ENCODE measurements at places on chromosomes 4 and X.

GRCh38 chr4:54863571-54864255 lies 206.0 kb downstream of the KIT start:
- DNase-seq = no peak

GRCh38 chr4:119053245-119053644 lies 82.4 kb upstream of the MYOZ2 start:
- DNase-seq = no peak

DNA sequence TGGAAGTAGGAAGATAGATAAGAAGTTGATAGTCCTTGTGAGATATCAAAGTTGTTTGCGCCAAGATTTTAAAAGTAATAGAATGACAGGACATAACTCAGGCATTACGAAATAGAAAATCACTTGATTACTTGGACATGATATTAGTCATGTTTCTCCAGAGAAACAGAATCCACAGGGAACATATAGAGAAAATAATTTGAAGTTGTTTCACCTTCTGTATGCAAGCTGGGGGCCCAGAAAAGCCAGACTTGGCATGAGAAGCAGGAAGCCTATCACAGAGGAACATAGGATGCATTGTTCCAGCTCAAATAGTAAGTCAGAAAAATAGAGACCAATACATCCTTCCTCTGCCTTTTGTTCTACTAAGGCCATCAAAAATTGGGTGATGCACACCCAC lies 715.9 kb downstream of the TECRL start:
- no peak for DNase-seq

DNA sequence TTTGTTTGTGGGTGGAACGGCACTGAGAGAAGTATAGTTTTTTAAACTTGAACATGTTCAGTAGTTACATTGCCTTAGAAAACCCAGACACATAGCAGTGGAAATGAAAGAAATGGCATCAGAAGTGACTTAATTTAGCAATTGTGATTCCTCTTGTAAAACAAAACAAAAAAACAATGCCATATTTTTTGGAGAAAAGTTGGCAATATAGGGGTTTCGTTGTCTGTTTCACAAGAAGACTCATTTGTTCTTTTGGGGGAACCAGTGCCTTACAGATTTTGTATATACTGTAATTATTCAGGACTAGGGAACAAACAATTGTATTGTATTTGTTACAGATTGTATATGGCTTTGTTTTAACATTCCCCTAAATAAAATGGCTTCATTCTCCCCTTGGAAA lies 390.7 kb downstream of the UNC5C start:
- DNase-seq = no peak

DNA sequence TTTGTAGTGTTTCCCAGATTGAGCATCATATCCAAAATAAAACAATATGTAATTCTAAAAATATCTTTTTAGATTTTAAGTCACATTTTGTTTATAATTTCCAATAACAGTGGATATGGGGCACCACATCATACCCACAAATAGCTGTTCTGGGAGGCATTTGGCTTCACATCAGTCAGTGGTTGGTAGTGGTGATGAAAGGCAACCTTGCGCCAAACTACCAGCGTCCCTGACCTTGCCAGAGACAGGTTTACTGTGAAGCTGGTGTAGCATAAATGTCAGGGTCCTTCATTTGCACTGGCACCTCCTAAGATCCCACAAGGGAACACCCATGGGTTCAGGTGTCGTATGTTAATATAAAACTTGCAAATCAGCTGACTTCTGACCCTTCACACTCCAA lies 222.2 kb downstream of the DCTD start:
- DNase-seq = no peak

GRCh38 chrX:134685668-134686067 lies 27.4 kb upstream of the PLAC1 start:
- no peak for DNase-seq

- DNase-seq = no peak
Observed at GRCh38 chr4:39730072-39730471, 32.1 kb downstream of the UBE2K start.

GRCh38 chrX:64192673-64193072 lies 12.8 kb downstream of the AMER1 start:
- no peak for DNase-seq

DNA sequence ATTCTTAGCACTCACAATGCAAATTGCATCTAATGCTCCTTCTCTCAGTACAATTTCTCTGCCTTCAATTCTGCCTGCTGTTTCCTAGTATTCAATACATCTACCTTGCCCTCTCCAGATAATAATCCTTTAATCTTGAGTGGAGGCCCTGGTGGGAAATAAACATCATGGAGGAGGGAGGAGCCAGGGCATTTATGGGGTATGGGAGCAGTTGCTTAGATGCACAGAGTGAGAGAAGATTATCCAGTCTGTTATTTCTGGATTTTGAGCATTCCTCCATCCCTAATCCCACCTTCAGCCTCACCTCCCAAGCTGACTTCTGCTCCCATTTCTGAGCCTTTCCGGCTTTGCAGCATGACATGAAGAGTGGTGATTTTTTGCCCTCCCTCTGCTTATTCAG lies 127.9 kb upstream of the PPP3CA start:
- DNase-seq = no peak

- no peak for DNase-seq
Observed at GRCh38 chrX:41258226-41258625, 75.7 kb upstream of the DDX3X start.

DNA sequence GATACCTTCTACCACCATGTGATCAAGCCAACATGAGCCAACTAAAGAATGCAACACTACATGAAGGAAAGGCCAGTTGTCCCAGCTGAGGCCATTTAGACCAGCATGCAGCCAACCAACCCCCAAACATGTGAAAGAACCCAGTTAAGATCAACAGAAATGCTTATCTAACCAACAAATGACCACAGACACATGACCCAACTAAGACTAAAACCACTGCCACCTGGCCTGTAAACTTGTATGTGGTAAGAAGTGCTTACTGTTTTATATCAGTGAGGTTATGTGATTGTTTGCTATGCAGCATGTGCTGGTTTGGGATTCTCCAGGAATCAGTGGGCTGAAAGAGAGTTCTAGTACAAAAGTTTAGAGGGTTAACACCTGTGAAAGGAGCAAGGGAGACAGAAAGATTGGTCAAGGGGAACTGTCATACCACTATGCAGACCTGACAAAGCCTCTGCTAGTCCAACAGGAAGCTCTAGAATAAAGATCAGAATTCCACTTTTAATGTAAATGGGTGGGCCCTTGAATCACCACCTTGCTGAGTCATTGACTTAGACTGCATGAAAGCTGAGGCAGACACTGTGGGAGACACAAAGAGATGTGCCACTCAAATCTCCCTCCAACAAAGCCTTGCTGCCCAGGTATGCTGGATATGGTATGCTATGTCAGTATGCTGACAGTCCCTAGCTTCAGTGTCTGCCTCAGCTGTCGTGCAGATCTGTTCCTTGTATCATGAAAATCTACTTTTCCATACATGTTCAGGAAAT lies 6.1 kb upstream of the SH3D19 start:
- no peak for DNase-seq
